DND-41 (cell line): ENCODE measurements at places on chromosomes 5 and 9.

DNA sequence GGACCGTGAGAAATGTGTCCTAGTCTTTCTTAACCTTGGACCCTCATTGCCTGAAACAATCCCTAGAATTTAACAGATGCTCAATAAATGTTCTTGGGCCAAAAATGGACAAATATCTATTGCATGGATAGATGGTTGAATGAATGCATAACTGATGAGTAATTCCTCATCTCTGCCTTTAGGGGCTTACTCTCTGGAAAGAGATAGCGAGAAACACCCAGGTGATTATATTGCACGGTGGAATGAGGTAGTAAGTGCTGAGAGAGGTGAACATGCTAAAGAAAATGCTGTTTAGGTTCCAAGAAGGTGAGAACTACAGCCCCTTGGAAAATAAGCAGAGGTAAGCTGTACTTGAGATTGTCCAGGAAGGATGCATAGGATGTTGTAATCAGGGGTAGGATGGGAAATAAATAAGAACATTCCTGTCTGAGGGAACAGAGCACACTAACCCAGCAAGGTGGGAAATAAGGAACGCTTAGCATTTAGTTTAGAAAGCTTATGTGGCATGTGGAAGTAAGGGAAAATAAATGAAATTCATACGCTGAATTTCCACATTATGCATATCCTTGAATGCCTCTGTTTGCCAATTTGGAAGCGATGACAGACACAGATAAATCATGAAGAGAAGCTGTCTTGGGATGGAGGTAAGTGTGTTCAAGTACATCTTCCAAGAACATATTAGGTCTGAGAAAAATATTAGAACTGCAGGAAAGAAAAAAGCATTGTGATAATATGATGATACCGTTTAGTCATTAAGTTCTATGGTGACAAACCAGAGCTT is 426.6 kb downstream of the ARHGEF28 start:
- DNase-seq: no peak

DNA sequence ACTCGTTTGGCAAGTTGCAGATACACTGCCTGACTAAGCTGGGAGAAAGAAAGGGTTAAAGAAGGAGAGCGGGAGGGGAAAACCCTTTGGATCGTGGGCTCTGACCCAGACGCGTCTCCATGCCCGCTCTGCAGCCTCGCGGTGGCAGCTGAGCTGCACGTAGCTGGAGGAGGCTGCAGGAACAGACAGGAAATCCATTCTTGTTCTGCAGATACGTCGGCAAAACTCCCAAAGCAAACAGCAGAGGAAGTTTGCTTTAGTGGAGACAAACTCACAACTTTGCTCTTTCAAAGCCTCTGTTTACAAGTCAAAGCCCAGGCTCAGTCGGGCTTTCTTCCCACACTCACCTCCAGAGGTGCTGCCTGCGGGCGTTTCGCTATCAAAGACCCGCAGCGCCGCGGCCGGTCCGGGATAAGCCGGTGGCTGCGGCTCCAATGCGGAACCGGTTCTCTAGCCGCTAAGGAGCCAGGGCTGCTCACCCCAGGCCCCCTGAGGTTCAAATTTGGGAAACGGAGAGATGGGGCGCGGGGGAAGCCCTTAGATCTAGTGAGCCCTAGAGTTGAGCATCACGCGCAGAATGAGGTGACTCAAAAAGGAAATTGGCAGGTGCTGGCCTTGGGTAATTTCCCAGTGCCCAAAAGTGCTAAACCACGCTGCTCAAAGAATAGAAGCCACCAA is 60.7 kb downstream of the MAT2B start:
- no peak for DNase-seq

GRCh38 chr9:37897665-37898064 is 6.3 kb downstream of the SLC25A51 start:
- no peak for DNase-seq

GRCh38 chr5:110085826-110086225 is 396.1 kb downstream of the MAN2A1 start:
- DNase-seq: no peak

DNA sequence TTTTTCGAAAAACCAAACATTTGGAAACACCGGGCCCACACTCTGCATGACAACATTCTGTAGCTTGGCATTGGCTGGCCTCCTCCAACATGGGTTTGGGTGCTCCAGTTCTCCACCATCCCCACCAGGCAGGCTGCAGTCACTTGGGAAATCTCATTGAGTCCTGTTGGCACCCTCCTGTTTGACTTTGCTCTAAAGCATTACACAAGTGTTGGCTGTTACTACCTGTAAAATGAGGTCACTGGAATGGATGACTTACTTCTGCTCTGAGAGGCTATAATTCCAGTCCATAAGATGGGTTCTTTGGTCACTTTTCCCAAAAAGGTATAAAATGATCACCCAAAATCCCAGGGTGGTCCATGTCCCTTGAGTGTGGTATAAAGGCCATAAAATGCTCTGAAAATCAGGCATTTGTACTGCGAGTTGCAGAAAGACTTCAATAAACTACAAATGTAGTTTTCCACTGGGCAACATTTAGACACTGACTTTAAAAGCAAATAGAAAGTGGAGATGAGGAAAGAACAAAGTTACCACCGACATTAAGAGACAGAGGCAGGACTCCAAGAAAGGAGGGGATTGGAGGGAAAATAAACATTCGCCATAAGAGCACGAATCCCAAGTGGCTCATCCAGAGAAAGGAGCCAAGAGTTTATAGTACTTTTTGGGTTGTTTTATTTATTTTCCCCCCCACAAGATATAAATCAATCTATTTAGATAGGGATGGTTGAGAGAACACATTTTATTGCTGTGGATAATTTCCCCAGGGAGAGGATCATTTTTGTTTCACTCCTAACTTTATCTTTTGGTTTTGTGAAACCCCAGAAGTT is 295.1 kb downstream of the TLE1 start:
- no peak for DNase-seq
